ENCODE measurements at places on chromosomes 6 and 20. TPM values are rescaled to one million over a fixed set of nuclear protein-coding genes. Genes with fewer than 3 reads are reported as not detected.
A peak's percentile ranks its signal among the peaks of the same experiment; 100 is the strongest.

- peak; percentile 53 for DNase-seq
These were observed 80.3 kb downstream of the BACH2 start for GRCh38 chr6:90216072-90216977.

DNA sequence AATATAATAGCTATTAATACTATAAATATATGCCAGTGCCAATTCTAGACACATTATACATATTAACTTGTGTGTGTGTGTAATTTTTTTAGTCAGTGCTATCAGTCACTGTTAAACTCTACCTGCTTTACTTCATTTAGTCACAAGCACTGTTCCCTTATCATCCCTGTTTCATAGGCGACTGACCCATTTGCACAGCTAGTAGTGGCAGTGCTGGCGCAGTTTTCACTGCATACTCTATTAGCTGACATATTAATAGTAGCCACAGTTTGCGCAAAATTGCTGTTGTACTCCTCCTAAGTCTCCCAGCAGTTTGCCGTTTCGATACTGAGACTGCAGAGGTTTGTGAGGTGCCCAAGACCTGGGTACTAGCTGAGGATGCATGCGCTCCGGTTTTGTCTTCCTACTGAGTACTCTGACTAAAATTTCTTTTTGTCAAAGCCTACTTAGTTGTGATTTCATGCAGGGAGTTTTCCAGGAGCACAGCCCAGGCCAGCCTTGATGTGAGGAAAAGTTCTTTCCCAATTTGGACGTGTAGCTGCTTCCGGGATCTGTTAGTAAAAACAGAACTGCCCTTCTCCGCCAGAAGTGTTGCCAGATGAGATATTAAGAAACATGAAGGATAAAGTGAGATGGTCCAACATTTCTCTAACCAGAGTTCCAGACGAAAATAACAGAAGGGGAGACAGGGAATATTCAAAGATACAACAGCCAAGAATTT, 5.6 kb downstream of the BAG2 start:
- DNase-seq: peak; percentile 21

- DNase-seq: no peak
These were observed 39.9 kb downstream of the PYGB start for GRCh38 chr20:25287631-25288290.

DNA sequence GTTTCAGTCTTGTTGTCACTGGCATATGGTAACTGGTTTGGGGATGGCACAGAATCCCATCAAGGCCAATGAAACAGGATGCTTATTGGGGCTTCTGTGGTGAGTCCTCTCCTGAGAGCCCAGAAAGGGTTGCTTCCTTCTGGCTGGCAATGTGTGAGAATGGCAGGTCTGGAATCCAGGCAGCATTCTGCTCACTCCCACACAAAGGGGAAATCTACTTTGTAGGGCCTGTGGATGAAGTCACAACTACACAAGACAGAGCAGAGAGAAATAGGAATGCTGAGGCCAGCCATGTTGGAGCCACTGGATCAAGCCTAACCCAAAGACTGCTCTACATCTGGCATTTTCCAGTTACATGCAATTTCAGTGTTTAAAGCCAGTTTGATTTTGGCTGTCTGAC, 15.7 kb downstream of the PLAGL2 start:
- no peak for DNase-seq

DNA sequence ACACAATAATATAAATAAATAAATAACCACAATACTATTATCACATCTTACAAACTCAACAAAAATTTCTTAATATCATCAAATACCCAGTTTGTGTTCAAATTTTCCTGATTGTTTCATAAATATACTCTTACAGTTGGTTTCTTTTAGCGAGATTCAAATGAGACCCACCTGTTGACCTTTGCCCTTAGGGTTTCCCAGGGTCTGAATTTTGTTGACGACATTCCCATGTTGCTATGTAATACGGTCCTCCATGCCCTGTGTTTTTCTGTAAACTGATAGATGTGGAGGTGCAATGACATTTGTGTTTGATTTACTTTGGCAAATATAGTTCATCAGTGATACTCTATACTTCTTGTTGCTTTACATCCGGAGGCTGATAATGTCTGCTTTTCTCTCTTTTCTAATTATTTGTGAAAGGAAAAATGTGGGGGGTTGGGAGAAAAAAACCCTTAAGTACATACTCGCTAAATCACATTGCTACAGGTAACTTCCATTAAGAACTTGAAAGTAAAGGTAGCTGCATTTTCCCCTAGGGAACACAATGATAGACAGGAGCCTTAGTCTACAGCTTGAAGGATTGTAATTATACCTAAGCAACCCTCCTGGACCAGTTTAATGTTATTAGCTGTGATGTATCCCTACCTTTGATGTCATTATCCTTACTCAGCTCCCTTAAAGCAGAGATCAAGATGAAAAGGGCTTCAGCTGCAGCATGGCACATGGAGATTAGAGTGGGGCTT, 6.6 kb downstream of the MOG start:
- DNase-seq: no peak

- no peak for DNase-seq
These were observed 31.8 kb downstream of the SAYSD1 start for GRCh38 chr6:39083231-39083634.

- DNase-seq: no peak
These were observed 50.3 kb downstream of the MYH7B start for GRCh38 chr20:35006009-35006408.

GRCh38 chr6:142845624-142846458, 99.1 kb downstream of the HIVEP2 start:
- peak; percentile 90 for DNase-seq

Gene VSTM2L
- 3.6 TPM for total RNA-seq

All from hepatocyte (in vitro differentiated cells).